Activated CD4-positive, alpha-beta T cell treated with anti-CD3 and anti-CD28 coated beads, Interleukin-2, amount 10 ng/mL, durations not matched to agents 7 days and 5 days (primary cell): ENCODE measurements at places on chromosomes 16 and 17.

DNA sequence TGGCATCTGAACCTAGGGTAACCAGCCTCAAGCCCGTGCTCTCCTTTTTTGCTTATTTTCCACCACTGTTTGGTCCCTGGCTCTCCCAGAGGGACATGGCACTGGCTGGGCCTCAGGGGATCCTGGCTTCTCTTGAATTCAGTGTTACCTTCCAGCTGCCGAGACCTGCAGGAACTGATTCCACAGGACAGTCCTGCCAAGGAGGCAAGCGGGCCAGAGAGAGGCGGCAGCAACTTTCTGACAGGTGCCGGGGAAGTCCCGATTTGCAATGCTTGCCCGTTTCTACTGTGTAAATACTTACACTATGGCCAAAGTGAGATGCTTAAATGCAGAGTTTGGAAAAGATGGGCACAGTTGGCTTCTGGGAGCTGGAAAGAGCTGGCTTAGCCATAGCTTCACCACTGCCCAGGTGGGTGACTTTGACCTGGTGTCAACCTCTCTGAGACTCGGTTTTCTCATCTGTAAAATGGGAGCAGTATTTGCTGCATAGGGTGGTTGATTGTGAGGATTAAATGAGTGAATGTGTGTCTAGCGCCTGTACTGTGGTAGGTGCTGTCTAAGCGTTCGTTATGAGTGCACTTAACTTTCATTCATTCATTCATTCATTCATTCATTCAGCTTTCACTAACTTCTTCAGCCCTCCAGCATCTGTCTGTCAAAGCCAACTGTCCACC is 124.9 kb downstream of the CMIP start:
- no peak for DNase-seq

GRCh38 chr16:87723226-87723623 is 42.6 kb downstream of the KLHDC4 start:
- DNase-seq: no peak

DNA sequence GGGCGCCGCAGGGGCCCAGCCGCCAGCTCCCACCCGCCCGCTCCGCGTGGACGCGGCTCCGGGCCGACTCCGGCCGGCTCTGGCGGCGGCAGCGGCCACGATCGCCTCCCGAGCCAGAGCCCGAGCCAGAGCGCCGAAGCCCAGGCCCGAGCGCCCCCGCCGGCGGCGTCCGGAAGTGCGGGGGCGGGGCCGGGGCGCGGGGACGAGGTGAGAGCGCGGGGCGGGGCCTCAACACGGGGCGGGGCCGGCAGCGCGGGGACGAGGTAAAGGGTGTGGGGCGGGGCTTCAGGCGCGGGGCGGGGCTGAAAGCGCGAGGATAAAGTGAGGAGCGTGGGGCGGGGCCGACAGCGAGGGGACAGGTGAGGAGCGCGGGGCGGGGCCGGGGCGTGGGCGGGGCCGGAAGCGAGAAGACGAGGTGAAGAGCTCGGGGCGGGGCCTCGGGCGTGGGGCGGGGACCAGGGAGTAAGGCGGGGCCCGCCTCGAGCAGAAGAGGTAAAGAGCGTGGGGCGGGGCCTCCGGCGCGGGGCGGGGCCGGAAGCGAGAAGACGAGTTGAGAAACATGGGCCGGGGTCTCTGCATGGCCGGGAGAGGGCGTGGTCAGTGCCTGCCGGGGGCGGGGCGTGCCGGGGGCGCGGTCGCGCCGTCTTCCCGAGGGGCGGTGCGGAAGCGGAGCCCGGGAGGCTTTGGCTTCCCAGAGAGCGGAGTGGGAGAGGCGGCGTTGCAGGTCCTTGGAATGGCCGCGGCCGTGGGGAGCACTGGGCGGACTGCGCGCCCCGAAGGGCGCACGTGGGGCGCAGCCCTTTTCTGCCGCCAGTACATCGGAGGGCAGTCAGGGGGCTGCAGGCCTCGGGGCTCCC is at the start of gene AXIN1:
AXIN1 (minus strand) TSS at position 177 of the 857 bp plus-strand sequence. CDS start 5,698 bp downstream, outside the sequence.
- peak; percentile 100 for DNase-seq

GRCh38 chr16:86663685-86664521 is 85.6 kb downstream of the FOXL1 start:
- DNase-seq: no peak
